ENCODE measurements at places on chromosomes 7 and 10.

DNA sequence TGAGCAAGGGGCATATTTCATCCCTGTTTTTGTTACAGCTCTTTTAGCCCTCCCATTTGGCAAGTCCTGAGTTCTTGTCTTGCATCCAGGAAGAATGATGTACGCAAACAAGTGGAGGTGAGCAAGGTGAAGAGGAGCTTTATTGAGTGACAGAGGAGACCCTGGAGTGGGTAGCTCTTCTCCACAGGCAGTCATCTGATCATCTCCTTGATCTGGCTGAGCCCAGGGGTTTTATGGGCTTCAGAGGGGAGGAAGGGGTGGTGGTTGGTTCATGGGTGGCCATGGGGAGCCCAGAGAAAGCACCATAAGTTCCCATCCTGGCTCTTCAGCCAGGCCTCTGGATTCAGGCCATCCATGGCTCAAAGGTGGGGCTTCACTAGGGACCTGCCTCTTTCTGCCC, 21.9 kb downstream of the STEAP1 start:
- DNase-seq: no peak

- no peak for DNase-seq
Measured at GRCh38 chr7:155971180-155971770, 159.0 kb upstream of the SHH start.

- no peak for DNase-seq
Measured at GRCh38 chr7:69599955-69600709, 1.9 kb downstream of the AUTS2 start.

DNA sequence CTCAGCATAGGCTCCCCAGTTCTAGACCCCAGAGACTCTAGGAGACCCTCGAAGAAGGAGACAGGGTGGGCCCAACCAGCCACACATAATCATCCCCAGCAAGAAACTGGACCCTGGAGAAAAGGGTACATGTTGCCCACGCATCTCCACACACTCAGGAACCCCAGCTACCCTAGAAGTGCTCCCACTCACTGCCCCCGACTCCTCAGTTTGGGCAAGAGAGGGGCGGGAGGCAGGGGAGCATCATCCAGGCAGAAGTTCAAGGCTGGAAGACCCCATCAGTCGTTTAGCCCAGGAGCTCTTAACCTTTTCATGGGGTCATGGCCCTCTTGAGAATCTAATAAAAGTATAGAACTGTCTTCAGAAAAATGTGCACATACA, 1.8 kb upstream of the ZNF467 start:
- no peak for DNase-seq

DNA sequence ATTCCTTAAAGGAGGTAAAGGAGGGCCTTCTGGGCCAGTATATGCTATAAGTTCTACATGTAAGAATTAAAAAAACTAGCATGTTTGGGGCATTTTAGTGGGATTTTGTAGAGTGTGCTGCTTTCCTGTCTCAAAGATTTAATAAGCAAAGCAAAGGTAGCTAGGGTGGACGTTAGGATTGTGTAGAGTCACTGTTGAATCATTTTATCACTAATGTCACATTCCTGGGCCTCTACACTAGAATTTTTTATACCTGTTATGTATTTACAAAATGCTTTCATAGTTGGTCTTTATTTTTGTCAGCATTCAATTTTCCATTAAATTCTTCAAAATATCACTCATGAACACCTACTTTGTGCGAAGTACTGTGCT, 139.4 kb upstream of the PHYHIPL start:
- no peak for DNase-seq

- DNase-seq: no peak
Measured at GRCh38 chr7:282621-283020, 7.3 kb upstream of the FOXL3 start.

DNA sequence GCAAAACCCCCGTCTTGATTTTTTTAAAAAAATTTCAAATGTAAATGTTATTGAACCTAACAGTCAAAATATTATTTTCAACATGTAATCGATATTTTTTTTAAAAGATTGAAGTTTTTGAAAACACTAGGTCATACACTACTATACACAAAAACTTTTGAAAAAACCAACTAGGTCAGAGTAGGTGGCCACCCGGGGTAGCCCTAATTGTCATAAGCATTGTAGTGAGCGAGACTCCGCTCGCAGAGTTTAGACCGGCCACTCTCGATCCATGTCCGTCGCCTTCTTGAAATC, 417 bp downstream of the RFC2 start:
- no peak for DNase-seq

- DNase-seq: no peak
Measured at GRCh38 chr10:133209641-133210040, 20.4 kb upstream of the UTF1 start.

DNA sequence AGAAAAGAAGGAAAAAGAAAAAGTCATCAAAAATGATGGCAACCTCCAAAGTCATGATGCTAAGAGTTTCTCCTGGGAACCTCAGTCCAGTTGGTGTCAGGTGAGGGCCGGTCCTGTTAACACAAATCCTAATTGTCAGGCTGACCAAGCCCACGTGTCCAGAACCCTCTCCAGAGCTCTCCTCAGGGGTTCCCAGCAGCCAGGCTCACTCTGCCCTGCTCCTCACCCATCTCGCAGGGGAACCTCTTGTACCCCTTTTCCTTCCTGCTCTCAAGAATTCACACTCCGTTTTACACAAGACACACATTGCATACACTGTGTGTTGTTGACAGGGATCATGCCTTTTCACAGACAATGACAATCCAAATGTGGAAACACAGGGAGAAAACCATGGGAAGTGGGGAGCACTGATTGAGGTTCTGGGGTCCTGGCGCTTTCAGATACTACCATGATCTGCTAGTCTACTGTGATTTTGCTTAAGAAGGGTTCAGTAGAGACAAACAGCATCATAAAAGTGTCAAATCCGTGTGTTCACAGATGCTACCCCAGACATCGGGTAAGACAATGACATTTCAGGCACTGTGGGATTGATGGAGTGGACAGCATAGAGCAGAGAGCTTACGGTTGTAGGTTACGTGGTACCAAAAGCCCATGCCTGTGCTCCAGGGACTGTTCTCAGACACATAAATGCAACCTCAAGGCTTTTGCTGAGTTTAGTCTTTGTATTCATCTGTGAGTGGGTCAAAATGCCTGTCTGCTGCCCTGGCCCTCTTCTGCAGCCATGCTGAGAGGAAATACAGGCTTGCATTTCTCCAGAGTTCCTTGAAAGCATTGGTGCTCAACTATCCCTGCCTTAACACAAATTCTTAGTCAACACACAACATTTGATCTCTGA, 16.0 kb downstream of the IL2RA start:
- DNase-seq: no peak

- no peak for DNase-seq
Measured at GRCh38 chr10:67790534-67791408, 47.2 kb downstream of the DNAJC12 start.

DNA sequence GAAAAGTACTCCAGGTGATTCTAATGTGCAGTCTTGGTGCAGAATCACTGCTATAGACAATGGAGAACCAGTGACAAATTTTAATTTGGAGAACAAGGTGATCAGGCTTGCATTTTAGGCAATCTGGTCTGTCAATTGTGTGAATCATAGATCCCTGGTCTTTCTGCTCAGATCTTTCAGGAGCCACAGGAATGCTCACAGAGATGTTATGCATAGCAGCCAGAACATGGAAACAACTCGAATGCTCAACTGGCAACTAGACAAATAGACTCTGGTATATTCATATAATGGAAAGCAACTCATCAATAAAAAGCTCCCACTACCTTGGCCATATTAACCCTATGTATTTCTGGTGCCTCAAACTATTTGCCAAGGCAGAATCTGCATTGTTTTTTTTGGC, 209.1 kb downstream of the PHF14 start:
- DNase-seq: no peak

DNA sequence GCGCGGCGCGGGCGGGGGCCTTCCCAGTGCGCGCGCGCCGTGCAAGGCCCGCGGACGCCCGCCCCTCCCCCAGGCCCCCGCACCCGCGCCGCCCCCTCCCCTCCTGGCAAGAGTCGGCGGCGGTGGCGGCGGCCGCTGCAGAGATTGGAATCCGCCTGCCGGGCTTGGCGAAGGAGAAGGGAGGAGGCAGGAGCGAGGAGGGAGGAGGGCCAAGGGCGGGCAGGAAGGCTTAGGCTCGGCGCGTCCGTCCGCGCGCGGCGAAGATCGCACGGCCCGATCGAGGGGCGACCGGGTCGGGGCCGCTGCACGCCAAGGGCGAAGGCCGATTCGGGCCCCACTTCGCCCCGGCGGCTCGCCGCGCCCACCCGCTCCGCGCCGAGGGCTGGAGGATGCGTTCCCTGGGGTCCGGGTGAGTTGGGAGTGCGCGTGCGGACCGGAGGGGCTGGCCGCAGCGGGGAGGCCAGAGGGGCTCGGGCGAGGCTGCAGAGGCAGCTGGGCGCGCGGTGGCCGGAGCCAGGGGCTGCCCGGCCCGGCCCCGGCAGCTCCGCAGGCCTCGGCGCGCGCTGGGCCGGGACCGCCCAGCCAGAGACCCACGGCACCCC, at the start of gene BMPR1A:
BMPR1A (plus strand) TSS at position 109 of the 602 bp plus-strand sequence. CDS start 119,400 bp downstream, outside the sequence.
- DNase-seq: no peak

GRCh38 chr7:78329001-78329655, 530.6 kb downstream of the PHTF2 start:
- no peak for DNase-seq

DNA sequence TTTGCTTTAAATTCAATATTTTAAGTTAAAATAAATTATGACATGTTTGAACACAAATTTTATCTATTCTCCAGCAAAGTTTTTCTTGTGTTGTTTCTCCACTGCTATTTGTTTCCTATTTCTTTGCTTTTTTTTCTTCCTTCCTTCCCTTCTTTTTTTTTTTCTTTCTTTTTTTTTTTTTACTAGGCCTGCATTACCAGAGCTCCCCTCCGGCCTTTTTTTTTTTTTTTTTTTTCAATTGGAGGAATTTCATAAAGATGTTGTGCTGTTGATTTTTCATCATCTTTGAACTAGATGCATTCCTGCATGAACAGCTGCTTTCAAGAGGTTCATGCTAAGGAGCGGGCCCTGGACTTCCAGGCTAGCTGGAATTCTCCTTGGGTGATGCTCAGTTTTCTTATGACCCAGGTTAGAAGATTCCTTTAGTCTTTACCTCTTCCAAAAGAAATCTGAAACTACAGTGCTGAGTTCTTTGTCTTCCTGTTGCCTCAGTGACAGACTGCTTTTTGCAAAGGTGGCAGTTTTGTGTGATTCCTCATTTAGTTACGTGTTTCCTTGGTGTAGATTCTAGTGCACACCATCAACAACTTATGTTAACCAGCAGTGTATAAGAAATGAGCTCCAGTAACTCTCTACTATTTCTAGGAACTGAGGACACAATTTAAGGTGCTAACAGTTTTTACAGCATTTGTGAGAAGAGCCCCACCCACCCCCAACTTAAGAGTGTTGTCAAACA, 4.8 kb upstream of the CAMK1D start:
- DNase-seq: no peak

DNA sequence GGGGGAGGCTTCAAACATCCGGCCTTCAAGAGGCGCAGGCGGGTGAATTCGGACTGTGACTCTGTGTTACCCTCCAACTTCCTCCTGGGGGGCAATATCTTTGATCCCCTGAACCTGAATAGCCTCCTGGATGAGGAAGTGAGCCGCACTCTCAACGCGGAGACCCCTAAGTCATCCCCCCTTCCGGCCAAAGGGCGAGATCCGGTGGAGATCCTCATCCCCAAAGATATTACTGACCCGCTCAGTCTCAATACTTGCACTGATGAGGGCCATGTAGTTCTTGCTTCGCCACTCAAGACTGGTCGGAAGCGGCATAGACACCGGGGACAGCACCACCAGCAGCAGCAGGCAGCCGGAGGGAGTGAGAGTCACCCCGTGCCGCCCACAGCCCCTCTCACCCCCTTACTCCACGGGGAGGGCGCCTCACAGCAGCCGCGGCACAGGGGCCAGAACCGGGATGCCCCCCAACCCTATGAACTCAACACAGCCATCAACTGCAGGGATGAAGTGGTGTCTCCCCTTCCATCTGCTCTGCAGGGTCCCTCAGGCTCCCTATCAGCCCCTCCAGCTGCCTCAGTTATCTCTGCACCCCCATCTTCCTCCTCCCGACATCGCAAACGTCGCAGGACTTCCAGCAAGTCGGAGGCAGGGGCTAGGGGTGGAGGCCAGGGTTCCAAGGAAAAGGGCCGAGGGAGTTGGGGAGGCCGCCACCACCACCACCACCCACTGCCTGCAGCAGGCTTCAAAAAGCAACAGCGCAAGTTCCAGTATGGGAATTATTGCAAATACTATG, 1.1 kb downstream of the MEPCE start:
- no peak for DNase-seq

- no peak for DNase-seq
Measured at GRCh38 chr10:119500123-119500795, 42.3 kb downstream of the RGS10 start.

DNA sequence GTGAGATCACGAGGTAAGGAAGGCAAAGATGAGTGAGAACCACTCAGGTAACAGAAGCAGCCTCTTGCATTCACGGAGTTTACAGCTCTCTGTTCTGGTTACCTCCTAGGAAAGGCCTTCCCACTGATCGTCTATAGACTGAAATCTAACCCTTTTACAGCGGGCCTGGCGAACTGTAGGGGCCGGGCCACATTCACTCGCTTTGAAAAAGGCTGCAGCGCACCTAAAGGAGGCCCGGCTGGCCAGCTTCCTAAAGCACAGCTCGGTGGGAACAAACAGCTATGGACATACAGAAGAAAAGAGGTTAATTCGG, 565 bp downstream of the ATP5MK start:
- DNase-seq: no peak

GRCh38 chr7:151250181-151251132, 2.0 kb upstream of the SMARCD3 start:
- no peak for DNase-seq

GRCh38 chr7:19772841-19773760, at the start of gene TMEM196:
Gene TMEM196, minus strand, starts transcription at chr7:19773617. Its CDS starts 921 bp downstream, at chr7:19772696.
- no peak for DNase-seq

DNA sequence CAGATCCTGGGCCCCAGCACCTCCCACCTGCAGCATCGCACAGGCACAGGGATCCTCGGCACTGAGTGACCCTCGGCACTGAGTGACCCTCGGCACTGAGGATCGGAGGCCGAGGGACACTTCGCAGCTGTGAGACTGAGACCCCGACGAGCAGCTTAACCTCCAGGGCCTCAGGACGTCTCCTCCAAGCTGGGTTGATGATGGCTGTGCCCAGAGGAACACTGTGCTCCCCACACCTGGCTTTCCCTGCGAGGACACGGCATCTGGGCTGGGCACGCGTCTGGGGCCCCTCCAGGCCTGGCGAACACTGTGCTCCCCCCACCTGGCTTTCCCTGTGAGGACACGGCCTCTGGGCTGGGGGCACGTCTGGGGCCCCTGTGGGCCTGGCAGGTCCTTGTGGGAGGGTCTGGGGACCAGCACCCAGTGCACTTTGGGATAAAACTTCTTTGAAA, 158.3 kb upstream of the PPP2R2D start:
- no peak for DNase-seq

GRCh38 chr7:26293569-26294308, 2.1 kb downstream of the SNX10 start:
- no peak for DNase-seq

- DNase-seq: no peak
Measured at GRCh38 chr7:93115796-93116195, 2.0 kb downstream of the SAMD9 start.

DNA sequence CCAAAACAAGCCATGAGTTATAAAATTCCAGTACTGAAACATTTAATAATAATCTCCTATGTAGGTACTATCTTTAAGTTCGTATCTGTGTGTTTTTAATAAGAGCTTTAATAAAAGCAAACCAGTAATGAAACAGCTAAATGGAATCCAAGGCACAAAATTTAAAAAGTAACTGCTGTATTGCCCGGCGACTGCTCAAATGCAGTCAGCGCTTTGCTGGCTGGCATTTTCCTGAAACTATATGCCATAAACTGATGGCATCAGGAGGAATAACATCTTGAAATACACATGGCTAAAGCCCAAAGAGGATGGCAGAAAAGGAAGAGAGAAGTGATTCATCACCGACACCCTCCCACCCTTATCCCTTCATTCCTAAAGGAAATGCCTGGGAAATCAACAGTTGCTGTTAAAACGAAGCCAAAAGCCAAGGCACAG, 133.1 kb downstream of the CUBN start:
- no peak for DNase-seq
